Uterine smooth muscle cell (primary cell): ENCODE measurements at places on chromosomes 7 and 10. TPM values are rescaled to one million over a fixed set of nuclear protein-coding genes. Genes with fewer than 3 reads are reported as not detected.

Gene CCDC172
- not detected in 2 replicates for total RNA-seq

Gene CDC14C
- not detected in 2 replicates for total RNA-seq

Gene HOXA10
- total RNA-seq = 12.6 and 14.5 TPM in 2 replicates

Gene HOGA1
- 0.50 and 0.89 TPM in 2 replicates for total RNA-seq

Gene FASTK
- total RNA-seq = 78.5 and 88.9 TPM in 2 replicates

Gene TM9SF3
- total RNA-seq = 142 and 161 TPM in 2 replicates

Gene ELFN1
- total RNA-seq = 0.77 and 1.2 TPM in 2 replicates

Gene ELOVL3
- total RNA-seq = 0.12 TPM in 1 of 2 replicates, not detected in the other
